ENCODE measurements at places on chromosomes 2 and 18.

GRCh38 chr2:216803791-216804190 is 56.1 kb downstream of the TNP1 start:
- no peaks in the 10 kb centered on the region for H3K4me1 ChIP-seq
- DNase-seq = no peak
- no peak overlapping the region for H3K27ac ChIP-seq
- H3K4me3 ChIP-seq = no peak overlapping the region
- no peaks in the 10 kb centered on the region for H3K27me3 ChIP-seq

- H3K36me3 ChIP-seq = no peaks in the 10 kb centered on the region
- H3K4me1 ChIP-seq = no peaks in the 10 kb centered on the region
- no peak overlapping the region for H3K4me3 ChIP-seq
Measured at GRCh38 chr2:101560780-101561315, 85.9 kb upstream of the RFX8 start.

GRCh38 chr2:100070078-100070477 is 72.3 kb downstream of the AFF3 start:
- H3K27me3 ChIP-seq = peaks cover 77% of the 10 kb centered on the region
- no peak overlapping the region for H3K4me3 ChIP-seq
- H3K36me3 ChIP-seq = no peaks in the 10 kb centered on the region
- peaks cover 8% of the 10 kb centered on the region for H3K4me1 ChIP-seq
- DNase-seq = no peak
- no peak overlapping the region for H3K27ac ChIP-seq

- H3K27me3 ChIP-seq = peaks cover 28% of the 10 kb centered on the region
- no peak overlapping the region for H3K27ac ChIP-seq
- peaks cover 15% of the 10 kb centered on the region for H3K4me1 ChIP-seq
- DNase-seq = peak; percentile 67
- H3K36me3 ChIP-seq = no peaks in the 10 kb centered on the region
Measured at GRCh38 chr2:17538022-17538843, 2.3 kb upstream of the VSNL1 start.

GRCh38 chr2:197079832-197080555 is 153.5 kb upstream of the PGAP1 start:
- H3K4me1 ChIP-seq = peaks cover 4% of the 10 kb centered on the region
- no peak overlapping the region for H3K4me3 ChIP-seq
- H3K27me3 ChIP-seq = no peaks in the 10 kb centered on the region
- peak; percentile 33 for DNase-seq

- DNase-seq = no peak
- H3K27ac ChIP-seq = no peak overlapping the region
- H3K4me3 ChIP-seq = no peak overlapping the region
- no peaks in the 10 kb centered on the region for H3K36me3 ChIP-seq
Measured at GRCh38 chr2:159916511-159916910, 118.5 kb upstream of the CD302 start.

- DNase-seq = no peak
- no peak overlapping the region for H3K4me3 ChIP-seq
- no peaks in the 10 kb centered on the region for H3K4me1 ChIP-seq
- no peaks in the 10 kb centered on the region for H3K36me3 ChIP-seq
Measured at GRCh38 chr2:235968616-235969324, 199.4 kb downstream of the GBX2 start.

GRCh38 chr2:220512419-220512818 is 885.0 kb downstream of the SLC4A3 start:
- H3K4me3 ChIP-seq = no peak overlapping the region
- H3K36me3 ChIP-seq = no peaks in the 10 kb centered on the region
- no peaks in the 10 kb centered on the region for H3K27me3 ChIP-seq
- H3K27ac ChIP-seq = no peak overlapping the region
- peaks cover 7% of the 10 kb centered on the region for H3K4me1 ChIP-seq

DNA sequence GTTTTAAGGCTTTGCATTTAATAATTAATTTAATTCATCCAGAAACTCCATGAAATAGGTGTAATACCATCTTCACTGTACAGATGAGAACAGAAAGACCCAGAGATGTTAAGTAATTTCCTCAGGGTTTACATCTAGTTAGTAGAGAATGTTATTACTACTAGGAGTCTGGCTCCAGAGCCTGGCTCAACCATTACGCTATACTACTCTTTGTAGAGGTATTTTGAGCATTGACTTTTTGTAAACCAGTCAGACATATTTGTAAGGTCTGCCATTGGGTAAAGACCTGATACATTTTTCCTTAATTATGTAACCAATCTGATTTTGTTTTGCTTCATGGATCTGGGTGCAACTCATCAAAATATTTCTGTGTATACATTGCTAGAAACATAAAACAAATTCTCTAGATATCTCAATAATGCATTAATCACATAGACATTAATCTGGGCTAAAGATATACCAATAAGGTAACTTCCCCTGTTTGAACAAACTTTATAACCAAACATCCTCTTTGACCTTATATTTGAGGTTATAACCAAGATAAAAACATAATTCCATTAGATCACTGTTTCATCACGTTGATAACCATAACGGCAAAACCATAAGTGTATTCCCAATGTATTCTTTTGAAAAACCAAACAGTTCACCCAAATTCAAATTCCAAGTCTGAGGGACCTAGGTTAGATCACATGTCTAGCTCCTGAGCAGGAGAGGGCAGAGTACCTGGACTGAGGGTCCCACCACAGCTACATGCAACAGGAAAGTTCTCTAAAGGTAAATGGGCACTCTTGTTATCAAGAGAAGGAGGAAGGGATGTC is 135.0 kb downstream of the IKZF2 start:
- no peak overlapping the region for H3K27ac ChIP-seq
- peaks cover 2% of the 10 kb centered on the region for H3K36me3 ChIP-seq
- DNase-seq = no peak
- H3K4me1 ChIP-seq = no peaks in the 10 kb centered on the region
- H3K27me3 ChIP-seq = no peaks in the 10 kb centered on the region

DNA sequence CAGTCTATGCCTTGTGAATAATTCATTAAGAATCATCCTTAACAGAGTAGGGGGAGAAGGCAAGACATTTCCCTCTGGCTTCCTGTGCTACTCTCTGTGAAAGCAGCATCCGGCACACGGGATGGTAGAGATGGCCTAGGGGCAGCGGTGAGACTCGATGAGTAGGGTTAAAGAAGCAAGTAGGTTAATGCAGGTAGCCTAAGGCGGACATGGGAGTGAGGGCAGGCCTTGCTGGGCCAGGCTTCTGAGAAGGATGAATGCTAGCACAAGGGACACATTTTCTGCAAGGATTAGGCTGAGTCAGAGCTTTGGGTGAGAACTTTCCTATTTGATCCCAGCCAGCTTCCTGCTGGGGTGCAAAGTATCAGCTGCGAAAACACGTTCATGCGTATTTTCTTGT is 80.8 kb downstream of the NXPH2 start:
- H3K4me1 ChIP-seq = no peaks in the 10 kb centered on the region
- no peak overlapping the region for H3K4me3 ChIP-seq
- DNase-seq = no peak

DNA sequence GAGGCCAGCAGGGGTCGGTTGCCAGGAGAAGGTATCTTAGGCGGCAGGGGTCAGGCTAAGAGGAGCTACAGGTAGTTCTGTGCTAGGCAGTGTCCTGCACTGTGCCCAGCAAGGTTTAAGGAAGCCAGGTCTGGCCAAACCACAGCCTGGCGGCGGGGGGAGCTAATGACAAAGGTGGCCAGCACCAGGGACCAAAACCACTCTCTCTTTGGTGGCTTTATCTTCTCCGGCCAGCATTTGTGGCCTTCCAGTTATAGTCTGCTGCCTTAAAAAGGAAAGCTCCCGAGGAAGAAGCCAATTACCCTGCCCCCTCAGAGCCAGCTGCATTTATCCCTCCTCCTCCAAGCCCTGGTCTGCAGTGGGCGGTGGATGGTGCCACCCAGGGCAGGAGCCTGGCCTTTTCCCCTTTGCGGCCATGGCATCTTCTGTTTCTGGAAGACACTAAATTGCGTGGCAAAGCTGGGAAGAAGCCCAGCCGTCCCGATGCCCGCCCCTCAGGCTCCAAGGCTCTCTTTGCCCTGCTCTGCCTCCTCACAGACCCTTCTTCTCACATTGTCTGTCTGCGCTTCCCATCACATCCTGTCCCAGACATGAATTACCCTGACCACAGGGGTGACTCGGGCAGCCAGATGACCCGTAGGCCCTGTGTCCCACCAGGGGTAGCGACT is 94.6 kb downstream of the EN1 start:
- H3K36me3 ChIP-seq = no peaks in the 10 kb centered on the region
- no peak overlapping the region for H3K4me3 ChIP-seq
- no peak overlapping the region for H3K27ac ChIP-seq

DNA sequence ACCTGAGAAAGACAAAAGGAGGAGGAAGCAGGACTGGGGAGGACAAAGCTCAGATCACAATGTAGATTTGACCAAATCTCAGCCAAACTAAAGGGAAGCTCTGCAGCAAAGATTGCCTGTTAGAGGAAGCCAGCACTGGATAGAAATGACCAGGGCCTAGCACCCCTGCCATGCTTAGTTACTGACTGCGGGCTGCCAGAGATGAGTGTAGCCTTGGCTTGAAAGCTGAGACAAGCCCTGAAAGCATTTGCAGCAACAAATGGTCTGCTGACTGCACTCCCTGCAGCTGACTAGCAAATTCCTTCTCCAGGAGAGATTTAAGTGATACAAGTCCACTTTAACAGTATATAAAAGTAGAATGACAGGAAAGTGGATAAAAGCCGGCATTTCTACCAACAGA is 140.9 kb upstream of the CRIM1 start:
- no peaks in the 10 kb centered on the region for H3K36me3 ChIP-seq
- H3K27me3 ChIP-seq = no peaks in the 10 kb centered on the region
- H3K27ac ChIP-seq = no peak overlapping the region
- peak; percentile 43 for DNase-seq
- peaks cover 3% of the 10 kb centered on the region for H3K4me1 ChIP-seq

DNA sequence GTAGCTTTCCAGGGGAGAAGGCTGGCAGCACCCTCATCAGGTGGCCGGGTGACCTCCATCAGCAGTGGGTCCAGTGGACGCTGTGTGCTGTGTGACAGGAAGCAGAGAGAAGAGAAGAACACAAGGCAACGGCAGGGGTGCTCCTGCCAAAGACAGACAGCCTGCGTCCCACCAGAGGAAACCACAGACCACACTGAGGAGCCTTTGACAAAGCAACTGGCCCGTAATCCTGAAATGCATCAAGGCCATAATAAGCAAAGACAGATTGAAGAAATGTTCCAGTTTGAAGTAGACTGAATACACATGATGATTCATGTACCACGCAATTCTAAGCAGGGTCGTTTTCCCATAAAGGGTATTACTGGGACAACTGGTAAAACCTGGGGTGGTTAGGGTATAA is 172.4 kb downstream of the FBXO15 start:
- H3K27ac ChIP-seq = no peak overlapping the region
- H3K27me3 ChIP-seq = no peaks in the 10 kb centered on the region
- no peak for DNase-seq

GRCh38 chr2:138500592-138501424 is 762 bp upstream of the SPOPL start:
- H3K4me1 ChIP-seq = peaks cover 11% of the 10 kb centered on the region
- peak overlapping the region; percentile 78 for H3K4me3 ChIP-seq
- no peaks in the 10 kb centered on the region for H3K36me3 ChIP-seq
- H3K27ac ChIP-seq = peak overlapping the region; percentile 90
- no peaks in the 10 kb centered on the region for H3K27me3 ChIP-seq
- no peak for DNase-seq

- H3K27ac ChIP-seq = no peak overlapping the region
- H3K4me3 ChIP-seq = no peak overlapping the region
- H3K36me3 ChIP-seq = no peaks in the 10 kb centered on the region
Measured at GRCh38 chr2:134365356-134365755, 111.5 kb downstream of the MGAT5 start.

DNA sequence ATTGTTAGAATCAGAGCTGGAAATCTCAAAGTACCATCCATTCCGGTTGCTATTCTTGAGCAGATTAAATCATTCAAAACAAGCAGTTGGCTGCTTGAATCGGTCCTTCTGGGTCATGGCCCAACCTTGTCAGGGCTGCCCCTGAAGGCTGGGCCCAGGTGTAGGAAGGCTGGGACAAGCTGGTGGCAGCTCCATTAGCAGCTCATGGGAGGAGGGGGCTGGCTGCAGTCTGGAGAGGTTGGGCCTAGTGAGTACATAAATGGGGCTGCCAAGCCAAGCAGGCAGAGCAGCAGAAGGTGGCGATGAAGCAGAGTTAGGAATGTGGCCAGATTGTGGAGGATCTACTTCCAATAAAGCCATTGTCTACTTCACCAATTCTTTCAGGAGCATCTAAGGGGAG is 81.4 kb downstream of the ADCYAP1 start:
- no peaks in the 10 kb centered on the region for H3K27me3 ChIP-seq
- H3K4me1 ChIP-seq = peaks cover 32% of the 10 kb centered on the region
- no peak overlapping the region for H3K27ac ChIP-seq
- H3K36me3 ChIP-seq = no peaks in the 10 kb centered on the region
- peak; percentile 35 for DNase-seq
- H3K4me3 ChIP-seq = no peak overlapping the region

GRCh38 chr2:238105506-238106338 is 5.6 kb downstream of the ESPNL start:
- DNase-seq = no peak
- H3K27me3 ChIP-seq = no peaks in the 10 kb centered on the region
- H3K4me3 ChIP-seq = no peak overlapping the region
- no peaks in the 10 kb centered on the region for H3K36me3 ChIP-seq
- no peak overlapping the region for H3K27ac ChIP-seq

- no peaks in the 10 kb centered on the region for H3K36me3 ChIP-seq
- H3K4me3 ChIP-seq = no peak overlapping the region
- H3K4me1 ChIP-seq = no peaks in the 10 kb centered on the region
- DNase-seq = no peak
- no peaks in the 10 kb centered on the region for H3K27me3 ChIP-seq
Measured at GRCh38 chr2:156191527-156191926, 141.0 kb downstream of the NR4A2 start.

DNA sequence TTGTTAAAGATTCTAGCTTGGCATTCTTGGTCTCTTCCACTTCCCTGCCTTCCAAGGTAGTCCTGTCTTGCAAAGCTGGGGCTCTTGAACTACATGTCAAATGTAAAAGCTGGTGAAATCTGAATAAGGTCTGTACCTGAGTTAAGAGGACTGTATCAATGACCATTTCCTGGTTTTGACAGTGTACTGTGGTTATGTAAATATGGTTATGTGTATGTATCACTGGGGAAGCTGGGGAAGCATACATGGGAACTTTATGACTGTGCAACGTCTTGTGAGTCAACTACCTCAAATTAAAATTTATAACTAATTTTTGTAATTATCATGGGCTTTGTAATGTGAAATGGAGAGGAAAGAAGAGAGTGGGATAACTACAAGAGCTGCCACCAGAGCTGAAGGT is 81.7 kb downstream of the COL4A4 start:
- H3K27me3 ChIP-seq = no peaks in the 10 kb centered on the region
- no peak for DNase-seq
- no peak overlapping the region for H3K27ac ChIP-seq
- no peaks in the 10 kb centered on the region for H3K36me3 ChIP-seq
- H3K4me1 ChIP-seq = no peaks in the 10 kb centered on the region
- H3K4me3 ChIP-seq = no peak overlapping the region

GRCh38 chr18:3368193-3368592 is 81.8 kb upstream of the TGIF1 start:
- H3K36me3 ChIP-seq = no peaks in the 10 kb centered on the region
- H3K27me3 ChIP-seq = no peaks in the 10 kb centered on the region
- H3K27ac ChIP-seq = no peak overlapping the region

Measured in neural progenitor cell (in vitro differentiated cells).